ENCODE measurements at places on chromosomes 3 and 15.
A peak's percentile ranks its signal among the peaks of the same experiment; 100 is the strongest.

DNA sequence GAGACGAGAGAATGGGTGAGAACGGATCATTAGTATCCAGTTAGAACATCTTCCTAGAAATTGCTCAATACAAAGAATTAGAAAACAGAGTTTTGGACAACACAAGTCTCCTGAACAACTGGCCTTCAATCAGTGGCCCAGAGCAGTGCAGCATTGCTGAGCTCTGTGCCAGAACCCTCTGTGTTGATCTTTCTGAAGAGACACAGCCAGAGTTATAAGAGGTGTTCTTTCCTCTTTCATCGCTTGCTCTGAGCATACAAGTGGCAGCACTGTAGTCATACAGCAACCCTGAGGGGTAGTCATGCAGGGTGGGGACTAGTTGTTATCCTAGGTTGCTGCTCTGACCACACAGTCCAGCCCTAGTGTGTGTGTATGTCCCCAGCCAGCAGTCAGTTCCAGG, 4.0 kb downstream of the KNSTRN start:
- no peak for DNase-seq

- no peak for DNase-seq
These were observed 65.3 kb downstream of the OXNAD1 start for GRCh38 chr3:16330351-16330750.

DNA sequence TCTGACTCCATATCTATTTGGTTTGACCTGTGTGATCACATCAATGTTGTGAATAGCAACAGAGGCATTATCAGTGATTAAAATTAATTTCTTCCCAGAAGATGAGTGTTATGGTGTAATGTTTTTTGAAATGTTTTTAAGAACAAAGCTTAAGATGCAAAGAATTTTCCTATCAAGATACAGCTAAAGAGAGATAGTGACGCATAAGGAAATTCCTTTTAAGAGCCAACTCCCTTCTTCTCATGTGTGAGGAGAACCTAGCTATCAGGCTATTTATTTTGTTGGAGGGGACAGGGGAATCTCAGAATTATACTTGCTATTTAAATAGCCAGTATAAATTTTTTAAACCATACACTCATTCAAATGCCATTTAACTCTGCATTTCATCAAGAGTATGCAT, 71.3 kb downstream of the COL8A1 start:
- no peak for DNase-seq

GRCh38 chr3:126503701-126504100, 13.9 kb downstream of the UROC1 start:
- no peak for DNase-seq

DNA sequence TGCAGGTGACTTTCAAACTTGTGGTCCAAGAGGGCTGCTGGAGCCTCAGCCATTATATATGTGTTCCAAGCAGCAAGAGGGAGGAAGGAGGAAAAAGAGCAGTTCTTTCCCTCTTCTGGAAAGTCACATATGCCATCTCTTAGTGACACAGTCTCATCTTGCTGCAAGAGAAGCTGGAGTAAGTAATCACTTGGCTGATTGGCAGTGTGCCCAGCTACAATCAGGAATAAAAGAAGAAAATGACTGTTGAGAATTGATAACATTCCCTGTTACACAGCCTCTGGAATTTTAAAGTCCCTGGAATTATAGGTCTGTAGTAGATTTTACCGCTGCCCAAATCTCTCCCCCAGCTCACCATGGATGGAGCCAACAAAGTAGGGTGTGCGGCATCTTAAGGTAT, 31.4 kb upstream of the LYZL4 start:
- DNase-seq, result no peak

GRCh38 chr3:128496602-128497304, 3.8 kb upstream of the GATA2 start:
- no peak for DNase-seq

DNA sequence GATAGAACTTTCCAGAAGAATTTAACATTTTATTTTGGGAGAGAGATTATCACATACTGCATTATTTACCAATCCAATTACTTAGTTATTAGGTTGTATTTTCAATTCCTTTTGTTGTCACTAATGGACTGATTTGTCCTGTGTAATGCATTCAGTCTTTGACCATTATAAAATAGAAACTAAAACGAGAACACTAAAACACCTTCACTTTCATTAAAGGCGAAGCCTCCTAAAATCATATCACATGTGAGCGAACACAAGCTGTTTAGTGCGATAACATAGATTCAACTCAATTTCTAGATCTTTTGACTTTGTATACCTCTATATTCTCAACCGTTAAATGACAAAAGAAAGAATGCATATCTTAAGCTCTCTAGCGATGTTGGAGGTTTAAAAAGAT, 253.4 kb downstream of the VGLL3 start:
- DNase-seq, result no peak

GRCh38 chr15:70494852-70495571, 268.3 kb downstream of the UACA start:
- no peak for DNase-seq

- DNase-seq, result peak; percentile 33
These were observed 21.3 kb downstream of the VGLL3 start for GRCh38 chr3:86969500-86970189.

DNA sequence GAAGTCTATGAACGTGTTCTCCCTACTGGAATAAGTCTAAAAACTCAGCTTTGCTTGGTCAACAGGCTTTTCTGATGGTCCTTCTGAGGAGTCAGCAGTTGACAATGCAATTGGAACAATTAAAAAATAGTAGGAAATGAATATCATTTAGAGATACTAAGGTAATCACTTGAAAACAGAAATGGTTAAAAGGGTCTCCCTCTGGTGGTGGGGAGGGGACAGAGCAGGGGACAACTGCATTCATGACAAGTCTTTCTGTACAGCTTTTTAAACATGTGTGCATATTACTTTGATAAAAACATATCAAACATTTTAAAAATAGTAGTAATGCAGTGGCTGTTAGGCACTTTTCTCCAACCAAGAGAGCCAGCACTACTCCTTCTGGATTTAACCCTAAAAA, 119.9 kb upstream of the FHIT start:
- DNase-seq, result no peak

GRCh38 chr3:197953881-197954280, 3.9 kb downstream of the RPL35A start:
- DNase-seq, result no peak

DNA sequence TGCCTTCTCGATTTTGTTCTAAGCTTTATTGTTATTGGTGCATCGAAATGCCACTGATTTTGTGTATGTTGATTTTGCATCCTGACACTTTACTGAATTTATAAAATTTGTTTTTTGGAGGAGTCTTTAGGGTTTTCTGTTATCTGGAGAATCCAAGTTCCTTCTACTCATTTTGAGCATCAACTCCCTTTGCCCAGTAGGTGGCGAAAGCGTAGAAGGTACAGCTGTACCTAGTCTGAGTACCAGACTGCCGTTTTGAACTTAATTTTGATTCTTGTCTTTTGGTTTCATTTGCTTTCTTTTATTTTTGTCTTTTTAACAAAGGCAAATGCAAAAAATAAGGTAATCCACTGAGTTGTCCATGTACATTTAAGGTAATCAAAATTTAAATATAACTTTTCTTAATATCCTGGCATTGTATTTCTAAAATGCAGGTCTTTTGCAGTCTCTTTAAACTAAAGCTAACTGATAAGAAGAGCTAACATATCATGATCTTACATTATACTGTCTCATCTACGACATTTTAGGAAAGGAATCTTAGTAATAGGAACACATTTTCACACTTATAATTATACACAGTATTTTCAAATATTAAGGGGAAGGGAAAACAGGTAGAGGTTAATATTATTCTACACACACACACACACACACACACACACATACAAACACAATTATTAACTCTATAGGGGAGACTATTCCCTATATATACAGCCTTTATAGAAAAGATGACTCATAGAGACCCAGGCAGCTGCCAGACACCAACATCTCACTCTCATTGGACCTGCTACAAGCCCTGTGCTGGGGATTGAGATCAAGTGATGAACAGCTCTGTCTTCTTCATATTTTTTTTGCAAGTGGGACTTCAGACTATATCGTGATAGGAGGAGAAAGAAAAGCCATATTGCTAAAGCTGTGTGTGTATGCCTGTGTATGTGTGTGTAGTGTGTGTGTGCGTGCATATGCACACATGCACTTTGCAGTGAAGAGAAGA, 71.8 kb downstream of the SYNPR start:
- DNase-seq, result peak; percentile 25

GRCh38 chr15:61906961-61907752, 153.1 kb downstream of the VPS13C start:
- no peak for DNase-seq

- no peak for DNase-seq
These were observed 42.6 kb downstream of the ANKRD28 start for GRCh38 chr3:15755181-15755580.
